ENCODE measurements at places on chromosomes 1 and 21. TPM values are rescaled to one million over a fixed set of nuclear protein-coding genes. Genes with fewer than 3 reads are reported as not detected.

The SYNC gene
- 15.2 TPM for total RNA-seq

The NTRK1 gene
- 2.3 TPM for total RNA-seq

The WASF2 gene
- total RNA-seq = 44.6 TPM

The CGN gene
- total RNA-seq = 0.39 TPM

The COL11A1 gene
- total RNA-seq = 0.12 TPM

The S100A8 gene
- total RNA-seq = 95.6 TPM

The A3GALT2 gene
- not detected for total RNA-seq

The IVL gene
- not detected for total RNA-seq

DNA sequence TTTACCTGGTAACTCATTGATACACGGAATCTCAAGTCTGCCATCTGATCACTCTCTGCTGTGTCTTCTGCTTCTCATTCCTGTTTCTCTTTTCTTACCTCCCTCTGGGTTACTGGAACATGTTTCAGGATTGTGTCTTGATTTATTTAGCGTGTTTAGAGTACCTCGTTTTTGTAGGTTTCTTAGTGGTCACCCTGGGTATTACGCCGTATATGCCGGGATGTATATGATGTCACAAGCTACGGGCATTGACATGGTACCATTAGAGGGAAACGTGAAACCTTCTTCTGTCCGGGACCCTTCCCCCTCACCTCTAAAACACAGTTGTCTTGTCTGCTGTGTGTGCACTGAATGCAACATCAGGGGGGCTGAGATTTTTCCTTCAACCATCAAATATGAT is 2.8 kb downstream of the ACTRT2 start:
- no peaks in the 10 kb centered on the region for H3K36me3 ChIP-seq
- H3K27ac ChIP-seq = no peak overlapping the region
- no peaks in the 10 kb centered on the region for H3K4me1 ChIP-seq

DNA sequence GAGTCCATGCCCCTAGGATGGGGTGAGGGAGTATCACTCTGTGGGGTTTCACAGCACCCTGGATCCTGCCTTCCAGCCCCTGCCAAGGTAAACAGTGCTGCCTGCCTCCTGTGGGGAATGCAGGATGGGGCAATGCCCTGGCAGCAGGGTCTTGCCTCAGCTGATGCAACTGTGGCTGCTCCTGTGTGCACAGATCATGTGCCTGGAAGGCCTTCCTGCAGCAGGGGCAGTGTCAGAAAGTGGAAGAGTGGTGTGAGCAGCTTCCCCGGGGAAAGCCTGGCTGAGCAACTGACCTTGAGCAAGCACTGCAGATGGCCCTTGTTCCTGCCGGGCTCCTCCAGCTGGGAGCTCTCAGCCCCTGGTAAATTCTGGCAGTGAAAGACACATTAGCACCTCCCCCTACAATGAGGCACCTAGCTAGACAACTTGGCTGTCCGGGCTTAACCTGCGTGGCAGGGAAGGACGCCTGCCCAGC is 9.9 kb downstream of the TOR3A start:
- H3K4me1 ChIP-seq = peaks cover 34% of the 10 kb centered on the region
- no peaks in the 10 kb centered on the region for H3K27me3 ChIP-seq
- peak overlapping the region; percentile 63 for H3K27ac ChIP-seq
- H3K4me3 ChIP-seq = no peak overlapping the region
- peak; percentile 42 for DNase-seq
- peaks cover 97% of the 10 kb centered on the region for H3K36me3 ChIP-seq

- H3K36me3 ChIP-seq = peaks cover 17% of the 10 kb centered on the region
- no peaks in the 10 kb centered on the region for H3K27me3 ChIP-seq
- peak overlapping the region; percentile 90 for H3K27ac ChIP-seq
- peak; percentile 49 for DNase-seq
- peak overlapping the region; percentile 84 for H3K4me3 ChIP-seq
Measured at GRCh38 chr1:145918992-145919939, 749 bp upstream of the PEX11B start.

- H3K4me3 ChIP-seq = no peak overlapping the region
- no peaks in the 10 kb centered on the region for H3K4me1 ChIP-seq
- DNase-seq = no peak
Measured at GRCh38 chr1:5685446-5686040, 306.7 kb downstream of the NPHP4 start.

DNA sequence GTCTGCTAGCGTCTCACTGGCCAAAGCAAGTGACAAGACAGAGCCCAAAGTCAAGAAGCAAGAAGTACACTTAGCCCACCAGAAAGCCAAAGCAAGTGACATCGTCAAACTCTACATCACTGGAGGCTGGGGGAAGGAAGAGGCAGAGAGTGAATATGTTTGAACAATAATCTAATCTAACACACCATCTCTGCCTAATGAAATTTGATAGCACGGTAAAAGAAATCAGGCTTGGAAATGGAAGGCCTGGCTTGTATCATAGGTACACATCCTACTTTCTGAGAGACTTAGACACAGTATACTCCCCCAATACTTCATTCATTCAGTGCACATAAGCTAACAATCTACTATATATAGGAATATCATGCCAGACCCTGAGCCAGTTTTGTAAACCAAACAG is 26.3 kb downstream of the TRABD2B start:
- H3K36me3 ChIP-seq = no peaks in the 10 kb centered on the region
- no peak for DNase-seq
- no peak overlapping the region for H3K27ac ChIP-seq
- no peaks in the 10 kb centered on the region for H3K4me1 ChIP-seq
- H3K4me3 ChIP-seq = no peak overlapping the region
- no peaks in the 10 kb centered on the region for H3K27me3 ChIP-seq

DNA sequence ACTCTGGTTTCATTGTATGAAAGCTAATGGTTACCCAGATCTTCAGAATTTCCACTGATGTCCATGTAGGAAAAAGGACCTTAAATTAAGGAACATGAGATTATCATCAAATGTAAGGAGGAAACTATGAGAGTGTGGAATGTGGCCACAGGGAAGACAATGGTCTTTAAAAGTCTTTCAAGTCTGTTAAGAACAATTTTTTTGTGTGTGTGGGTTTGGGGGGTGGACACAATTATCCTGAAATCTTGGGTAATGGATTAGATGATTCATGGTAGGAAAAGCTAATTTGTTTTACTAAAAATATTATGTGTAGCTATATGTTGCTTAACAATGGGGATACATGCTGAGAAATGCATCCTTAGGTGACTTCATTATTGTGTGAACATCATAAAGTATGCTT is 72.9 kb downstream of the PLA2G4A start:
- H3K4me3 ChIP-seq = no peak overlapping the region
- peak overlapping the region; percentile 32 for H3K27ac ChIP-seq
- H3K27me3 ChIP-seq = no peaks in the 10 kb centered on the region
- no peak for DNase-seq

- H3K4me3 ChIP-seq = no peak overlapping the region
- H3K4me1 ChIP-seq = no peaks in the 10 kb centered on the region
- no peak overlapping the region for H3K27ac ChIP-seq
- no peak for DNase-seq
Measured at GRCh38 chr1:111789666-111790316, 34.1 kb downstream of the DDX20 start.

- H3K4me3 ChIP-seq = no peak overlapping the region
- no peaks in the 10 kb centered on the region for H3K27me3 ChIP-seq
- no peak for DNase-seq
- H3K27ac ChIP-seq = no peak overlapping the region
Measured at GRCh38 chr21:28066596-28067387, 925.9 kb downstream of the LTN1 start.

GRCh38 chr1:45518910-45519309 is 2.8 kb downstream of the PRDX1 start:
- H3K4me1 ChIP-seq = peaks cover 33% of the 10 kb centered on the region
- no peak overlapping the region for H3K4me3 ChIP-seq
- no peak for DNase-seq
- no peaks in the 10 kb centered on the region for H3K27me3 ChIP-seq
- peaks cover 28% of the 10 kb centered on the region for H3K36me3 ChIP-seq

DNA sequence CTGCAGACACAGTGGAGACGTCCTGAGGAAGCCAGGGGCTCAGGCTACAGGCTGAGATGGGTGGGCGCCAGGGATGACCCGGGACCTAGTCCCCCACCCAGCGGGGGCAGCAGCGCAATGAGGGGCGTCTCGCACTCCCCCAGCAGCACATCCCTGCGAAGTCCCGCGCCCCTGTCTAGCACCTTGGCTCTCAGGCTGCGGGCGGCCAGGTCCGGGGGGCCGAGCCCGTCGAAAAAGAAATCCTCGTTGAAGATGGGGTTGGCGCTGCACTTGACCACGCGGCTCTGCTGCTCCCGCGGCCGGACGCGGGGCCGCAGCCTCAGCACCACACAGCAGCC is 1.8 kb downstream of the C2CD4D start:
- peaks cover 38% of the 10 kb centered on the region for H3K27me3 ChIP-seq
- H3K4me3 ChIP-seq = peak overlapping the region; percentile 36
- H3K27ac ChIP-seq = no peak overlapping the region
- DNase-seq = no peak

- no peak overlapping the region for H3K4me3 ChIP-seq
- H3K27me3 ChIP-seq = no peaks in the 10 kb centered on the region
- no peak for DNase-seq
- no peaks in the 10 kb centered on the region for H3K4me1 ChIP-seq
Measured at GRCh38 chr1:172380441-172381244, 39.8 kb upstream of the C1orf105 start.

GRCh38 chr1:67722292-67722944 is 37.4 kb downstream of the GADD45A start:
- H3K36me3 ChIP-seq = no peaks in the 10 kb centered on the region
- no peaks in the 10 kb centered on the region for H3K27me3 ChIP-seq
- DNase-seq = no peak
- no peak overlapping the region for H3K4me3 ChIP-seq

GRCh38 chr1:213050745-213051126 is 305 bp upstream of the RPS6KC1 start:
- no peaks in the 10 kb centered on the region for H3K36me3 ChIP-seq
- no peaks in the 10 kb centered on the region for H3K27me3 ChIP-seq
- H3K27ac ChIP-seq = peak overlapping the region; percentile 78
- DNase-seq = no peak

DNA sequence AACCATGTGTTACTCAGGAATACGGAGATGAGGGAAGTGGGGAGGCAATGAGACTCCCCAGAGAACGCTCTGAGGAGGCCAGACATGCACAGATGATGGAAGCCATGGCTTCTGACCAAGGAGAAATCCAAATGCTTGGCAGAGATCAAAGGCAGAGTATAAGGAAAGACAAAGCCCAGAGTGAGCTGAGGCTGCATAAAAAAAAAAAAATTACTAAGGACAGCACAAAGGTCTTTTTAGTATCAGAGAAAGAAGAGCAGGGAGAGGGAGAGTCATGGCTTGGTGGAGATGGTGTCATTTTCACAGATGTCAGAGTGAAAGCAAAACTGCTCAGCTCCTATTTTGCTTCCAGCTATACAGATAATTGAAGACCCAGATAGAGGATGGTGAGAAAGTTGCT is 8.1 kb upstream of the NCF2 start:
- H3K4me3 ChIP-seq = no peak overlapping the region
- H3K36me3 ChIP-seq = no peaks in the 10 kb centered on the region
- no peak overlapping the region for H3K27ac ChIP-seq
- H3K4me1 ChIP-seq = no peaks in the 10 kb centered on the region
- no peaks in the 10 kb centered on the region for H3K27me3 ChIP-seq

- no peak overlapping the region for H3K4me3 ChIP-seq
- no peaks in the 10 kb centered on the region for H3K36me3 ChIP-seq
- H3K27ac ChIP-seq = peak overlapping the region; percentile 62
- no peaks in the 10 kb centered on the region for H3K27me3 ChIP-seq
- DNase-seq = peak; percentile 63
- H3K4me1 ChIP-seq = peaks cover 75% of the 10 kb centered on the region
Measured at GRCh38 chr1:10734962-10735544, 61.4 kb downstream of the CASZ1 start.

DNA sequence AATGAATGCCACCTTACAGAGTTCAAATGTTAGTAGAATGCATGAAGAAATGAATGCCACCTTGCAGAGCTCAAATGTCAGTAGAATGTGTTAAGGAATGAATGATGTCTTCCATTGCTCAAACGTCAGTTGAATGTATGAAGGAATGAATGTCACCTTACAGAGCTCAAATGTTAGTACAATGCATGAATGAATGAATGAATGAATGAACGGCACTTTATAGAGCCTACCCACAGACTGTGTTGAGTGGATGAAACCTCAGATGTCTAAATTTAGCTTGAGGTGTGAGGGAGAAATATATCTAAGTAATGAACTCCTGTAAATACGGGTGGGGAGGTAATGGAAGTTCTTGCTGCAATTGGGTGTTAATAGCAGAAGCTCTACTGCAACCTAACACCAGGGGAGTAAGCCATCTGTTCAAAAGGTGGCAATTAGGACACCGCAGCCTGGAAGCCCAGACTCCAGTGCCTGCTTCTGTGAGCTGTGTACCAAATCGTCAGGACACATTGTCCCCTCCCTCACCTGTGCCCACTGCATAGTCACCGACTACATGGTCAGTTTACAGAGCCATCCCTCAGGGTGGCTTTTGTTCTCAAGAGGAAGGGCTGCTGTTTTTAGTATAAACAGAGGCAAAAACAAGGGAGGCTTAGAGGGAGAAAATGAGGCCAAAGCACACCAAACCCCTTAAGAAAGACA is 26.7 kb downstream of the SUSD4 start:
- no peak overlapping the region for H3K4me3 ChIP-seq
- no peaks in the 10 kb centered on the region for H3K36me3 ChIP-seq
- H3K4me1 ChIP-seq = peaks cover 26% of the 10 kb centered on the region
- H3K27ac ChIP-seq = no peak overlapping the region
- no peaks in the 10 kb centered on the region for H3K27me3 ChIP-seq

DNA sequence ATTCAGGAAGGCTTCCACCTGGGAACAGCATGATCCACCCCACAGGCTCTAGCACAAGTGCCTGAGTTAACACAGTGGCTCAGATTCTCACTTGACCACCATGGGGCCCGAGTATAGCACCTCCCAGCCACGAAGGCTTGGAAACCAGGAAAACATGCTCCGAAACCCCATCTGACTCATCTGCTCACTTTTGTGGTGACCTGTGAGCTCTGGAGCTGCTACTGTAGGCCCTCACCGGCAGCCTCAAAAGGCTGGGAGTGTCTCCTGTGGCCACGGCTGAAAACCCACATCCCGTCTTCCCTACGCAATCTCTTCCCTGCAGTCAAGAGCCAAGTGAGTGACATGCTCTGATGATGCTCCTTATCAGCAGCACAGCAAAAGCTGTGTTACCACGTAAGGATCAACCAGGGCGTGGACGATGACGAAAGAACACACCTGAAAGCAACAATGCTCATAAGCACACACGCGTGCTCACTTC is 81.4 kb downstream of the TGFBR3 start:
- peaks cover 33% of the 10 kb centered on the region for H3K4me1 ChIP-seq
- DNase-seq = no peak
- H3K4me3 ChIP-seq = no peak overlapping the region
- H3K27ac ChIP-seq = no peak overlapping the region
- H3K27me3 ChIP-seq = no peaks in the 10 kb centered on the region

DNA sequence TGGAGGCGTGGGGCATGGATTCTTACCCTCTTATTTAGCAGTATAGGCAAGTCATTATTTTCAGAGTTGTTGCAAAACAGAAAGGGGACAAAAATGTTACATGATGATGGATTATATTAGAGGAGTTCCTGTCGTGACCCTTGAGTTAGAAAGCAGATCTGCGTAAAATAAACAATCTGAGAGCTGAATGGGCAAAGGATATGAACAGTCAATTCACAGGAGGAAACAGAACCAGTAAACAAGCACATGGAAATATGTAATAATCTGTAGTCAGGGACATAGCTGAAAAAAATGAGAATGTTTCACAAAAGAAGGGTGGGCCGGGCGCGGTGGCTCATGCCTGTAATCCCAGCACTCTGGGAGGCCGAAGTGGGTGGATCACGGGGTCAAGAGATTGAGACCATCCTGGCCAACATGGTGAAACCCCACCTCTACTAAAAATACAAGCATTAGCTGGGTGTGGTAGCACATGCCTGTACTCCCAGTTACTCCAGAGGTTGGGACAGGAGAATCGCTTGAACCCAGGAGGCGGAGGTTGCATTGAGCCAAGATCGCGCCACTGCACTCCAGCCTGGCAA is 20.9 kb downstream of the RCAN1 start:
- peaks cover 50% of the 10 kb centered on the region for H3K4me1 ChIP-seq
- no peak overlapping the region for H3K4me3 ChIP-seq
- H3K36me3 ChIP-seq = no peaks in the 10 kb centered on the region
- no peak for DNase-seq

All from heart right ventricle (tissue), 16 donors.